Daoy (cell line): ENCODE measurements at places on chromosomes 11 and 22. TPM values are rescaled to one million over a fixed set of nuclear protein-coding genes. Genes with fewer than 3 reads are reported as not detected.

The SPI1 gene
- not detected in 2 replicates for total RNA-seq

- peak; percentile 46 for DNase-seq
Observed at GRCh38 chr11:68684385-68685356, at the start of gene GAL. Gene GAL (plus strand): TSS chr11:68684544. CDS start chr11:68684924, 380 bp downstream.

The HSPB2 gene
- total RNA-seq: not detected in 2 replicates

DNA sequence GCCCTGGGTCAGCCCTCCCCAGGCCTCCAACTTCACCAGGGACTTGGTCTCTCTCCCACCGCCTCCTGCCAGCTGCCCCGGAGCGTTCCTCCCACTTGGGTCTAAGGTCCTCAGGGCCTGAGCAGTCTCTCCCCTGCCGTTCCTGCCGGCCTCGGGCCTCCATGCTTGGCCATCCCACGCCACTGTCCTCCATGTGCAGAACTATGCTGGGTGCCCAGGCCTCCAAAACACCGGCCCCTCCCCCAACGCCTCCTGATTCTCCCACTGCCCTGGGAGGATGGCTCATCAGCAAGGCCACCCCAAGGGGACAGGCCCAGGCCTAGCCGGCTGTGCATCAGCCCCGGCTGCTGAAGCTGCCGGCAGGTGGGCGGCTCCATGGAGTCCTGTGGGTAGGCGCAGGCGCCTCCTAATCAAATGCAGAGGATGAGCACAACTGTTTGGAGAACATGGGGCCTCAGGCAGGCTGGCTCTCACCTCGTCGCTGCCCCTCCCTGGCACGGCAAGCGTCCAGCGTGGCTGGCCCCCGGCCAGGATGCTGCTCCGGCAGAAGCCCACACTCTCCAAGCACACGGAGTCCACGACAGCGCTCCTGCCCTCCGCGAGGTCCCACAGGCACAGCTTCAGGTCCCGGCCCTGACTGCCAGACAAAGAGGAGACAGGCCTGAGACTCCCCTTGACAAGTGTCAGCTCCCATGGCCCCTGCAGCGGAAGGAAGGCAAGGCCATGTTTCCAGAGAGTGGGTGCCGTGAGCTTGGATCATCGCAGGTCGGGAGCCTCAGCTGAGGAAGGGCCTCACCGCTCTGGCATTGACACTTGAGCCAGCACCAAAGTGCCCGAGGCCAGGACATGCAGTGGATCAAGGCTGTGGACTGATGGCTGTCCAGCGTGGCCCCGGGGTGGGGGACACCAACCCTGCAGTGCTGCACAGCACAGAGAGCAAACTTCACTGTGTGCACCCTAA, 42.6 kb downstream of the GNB1L start:
- no peak for DNase-seq

The IL18 gene
- not detected in 2 replicates for total RNA-seq

DNA sequence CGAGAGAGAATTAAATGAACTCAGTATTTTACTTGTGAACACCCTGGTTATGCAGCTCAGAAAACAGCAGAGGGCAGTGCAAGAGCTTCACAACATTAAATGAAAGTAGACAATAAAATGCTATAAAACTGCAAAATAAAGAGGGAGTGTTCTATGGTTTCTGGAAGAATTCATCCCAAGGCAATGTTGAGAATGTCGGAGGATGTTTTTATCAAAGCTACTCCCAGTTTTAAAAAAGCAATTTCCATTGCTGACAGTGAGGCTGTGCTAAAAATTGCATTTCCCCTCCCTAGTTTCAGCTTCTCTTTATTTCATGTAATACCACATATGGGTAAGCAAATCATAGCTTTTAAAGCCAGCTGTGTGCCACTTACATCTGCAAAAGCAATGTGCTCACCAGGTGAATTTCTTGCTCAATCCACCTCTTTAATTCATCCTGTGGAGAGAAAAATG, 296.8 kb downstream of the RAB38 start:
- no peak for DNase-seq

The EIF3M gene
- total RNA-seq: 1,374 and 2,009 TPM in 2 replicates

The LRRC75B gene
- total RNA-seq: 1.3 and 2.3 TPM in 2 replicates

- DNase-seq: peak; percentile 89
Observed at GRCh38 chr11:72814286-72815109, at the start of gene ATG16L2. Gene ATG16L2 (plus strand): TSS chr11:72814411. CDS start chr11:72814446, 35 bp downstream.

GRCh38 chr22:23626286-23626975, 5.7 kb downstream of the DRICH1 start:
- DNase-seq: no peak

- peak; percentile 88 for DNase-seq
Observed at GRCh38 chr22:31055635-31056159, 25.4 kb upstream of the SMTN start.

GRCh38 chr11:78898266-78898775, 323.7 kb upstream of the NARS2 start:
- DNase-seq: no peak

- no peak for DNase-seq
Observed at GRCh38 chr11:63239254-63239653, 4.1 kb downstream of the SLC22A25 start.

DNA sequence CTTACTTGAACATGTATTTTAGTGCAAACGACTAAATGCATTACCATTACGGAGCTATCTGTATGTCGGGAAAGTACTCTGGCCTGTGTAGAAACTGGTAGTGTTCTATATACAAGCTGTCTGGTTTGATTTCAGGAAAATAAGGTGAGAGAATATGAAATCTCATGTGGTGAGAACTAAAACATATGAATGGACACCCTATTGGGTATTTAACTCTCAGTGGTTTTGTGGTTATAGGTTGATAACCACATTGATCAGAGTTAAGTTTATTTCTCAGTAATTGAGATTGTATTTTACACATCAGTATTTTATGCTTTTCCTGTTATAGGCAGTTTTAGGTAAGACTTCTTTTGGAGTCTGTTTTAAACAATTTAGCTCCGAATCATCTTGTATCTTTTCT, 10.4 kb downstream of the ANO5 start:
- DNase-seq: no peak

DNA sequence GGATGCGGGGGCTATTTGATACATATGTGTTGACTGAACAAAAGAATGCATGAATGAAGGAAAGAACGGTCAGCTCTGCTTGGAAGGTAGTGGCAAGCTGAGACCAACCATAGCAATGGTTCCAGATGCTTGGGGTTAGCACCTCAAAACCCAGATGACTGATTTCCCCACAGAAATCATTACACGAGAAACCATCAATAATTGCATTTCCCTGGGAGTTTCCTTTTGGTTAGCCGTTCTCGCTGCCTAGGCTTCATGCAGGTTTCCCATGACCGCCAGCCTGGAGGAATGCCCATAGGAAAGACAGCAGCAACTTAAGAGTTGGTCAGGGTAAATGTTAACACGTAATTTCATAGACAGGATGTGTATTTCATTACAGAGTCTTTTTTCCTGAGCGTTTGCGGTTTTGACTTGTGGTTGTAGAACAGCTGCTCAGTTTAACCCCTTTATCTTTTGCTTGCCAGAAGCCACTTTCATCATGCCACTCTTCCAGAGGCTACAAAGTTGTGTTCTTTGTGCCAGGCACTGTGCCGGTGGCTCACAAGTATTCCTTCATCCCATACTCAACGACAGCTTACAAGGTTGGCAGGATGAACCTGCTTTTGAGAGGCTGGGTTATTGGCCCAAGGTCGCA, 2.8 kb downstream of the IL17RA start:
- DNase-seq: peak; percentile 81

GRCh38 chr22:37032535-37033460, 13.3 kb downstream of the MPST start:
- DNase-seq: peak; percentile 16

- DNase-seq: no peak
Observed at GRCh38 chr11:64313491-64314145, 3.7 kb downstream of the TRMT112 start.

The OR8D1 gene
- not detected in 2 replicates for total RNA-seq

The DNHD1 gene
- total RNA-seq: 3.6 and 4.2 TPM in 2 replicates

- DNase-seq: no peak
Observed at GRCh38 chr11:27995083-27995482, 112.9 kb downstream of the KIF18A start.

DNA sequence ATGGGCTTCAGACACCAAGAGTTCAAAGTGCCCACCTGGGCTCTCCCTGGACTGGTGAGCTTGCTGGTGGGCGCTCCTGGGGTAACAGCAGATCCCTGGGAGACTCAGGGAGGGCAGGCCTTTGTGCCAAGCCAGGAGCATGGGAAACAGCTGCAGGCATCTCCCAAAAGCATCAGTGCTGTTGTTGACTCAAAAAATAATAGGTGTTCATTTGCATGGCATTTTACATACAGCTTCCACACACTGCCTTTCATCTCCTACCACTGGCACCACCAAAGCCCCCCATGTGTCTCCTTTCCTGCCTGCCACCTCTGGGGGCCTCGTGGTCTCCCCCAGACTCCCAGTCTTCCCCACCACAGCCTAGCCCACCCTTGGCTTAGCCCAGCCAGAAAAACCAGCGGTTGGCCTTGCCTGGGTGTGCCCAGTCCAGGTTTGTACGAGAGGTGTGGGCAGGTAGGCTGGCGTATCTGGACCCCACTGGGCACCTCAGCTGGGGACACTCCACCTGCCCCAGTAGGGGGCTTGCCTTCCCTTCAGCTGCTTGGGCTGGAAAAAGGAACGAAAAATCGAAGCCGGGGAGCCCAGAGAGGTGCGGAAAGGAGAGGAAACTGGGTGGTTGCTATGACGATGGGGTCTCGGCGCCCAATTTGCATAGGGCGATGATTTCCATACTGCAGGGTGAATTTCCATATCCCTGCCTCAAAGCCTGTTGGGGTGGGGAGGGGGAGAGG, 15.0 kb downstream of the POU2F3 start:
- DNase-seq: no peak

DNA sequence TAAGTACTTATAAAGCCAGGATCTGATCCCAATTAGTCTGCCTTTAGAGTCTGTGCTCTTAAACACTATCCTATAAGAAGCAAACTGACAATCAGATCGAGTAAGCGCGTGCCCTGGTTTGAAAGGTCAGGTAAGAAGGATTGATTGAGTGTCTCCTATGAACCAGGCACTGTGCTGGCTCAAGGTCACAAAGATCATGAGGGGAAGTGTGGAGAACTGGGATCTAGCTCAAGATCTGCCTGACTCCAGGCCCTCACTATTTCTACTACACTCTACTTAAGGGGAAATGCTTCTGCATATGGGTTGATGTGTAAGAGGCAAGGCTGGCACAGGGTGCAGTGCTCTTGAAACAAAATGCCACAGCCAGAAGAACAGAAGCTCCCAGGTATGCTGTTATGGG, 77.0 kb downstream of the ME3 start:
- no peak for DNase-seq

GRCh38 chr11:91926965-91927364, 297.7 kb upstream of the FAT3 start:
- no peak for DNase-seq

DNA sequence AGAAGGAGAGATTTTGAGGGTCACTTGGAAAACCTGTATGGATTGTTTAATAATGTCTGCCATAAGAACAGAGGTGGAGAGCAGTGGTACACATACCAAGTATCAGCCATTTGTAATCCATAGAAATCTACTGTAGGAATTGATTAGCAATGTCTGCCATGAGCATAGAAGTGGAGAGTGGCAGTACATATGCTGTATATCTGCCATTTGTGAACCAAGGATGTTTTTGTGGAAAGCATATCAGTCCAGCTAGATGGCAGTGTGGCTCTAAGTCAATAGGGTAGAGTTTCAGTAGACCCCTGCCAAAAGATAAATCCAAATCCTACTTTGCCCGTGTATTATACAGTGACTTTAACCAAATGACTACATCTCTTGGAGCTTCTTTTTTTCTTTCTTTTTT, 82.9 kb upstream of the SEZ6L start:
- no peak for DNase-seq

DNA sequence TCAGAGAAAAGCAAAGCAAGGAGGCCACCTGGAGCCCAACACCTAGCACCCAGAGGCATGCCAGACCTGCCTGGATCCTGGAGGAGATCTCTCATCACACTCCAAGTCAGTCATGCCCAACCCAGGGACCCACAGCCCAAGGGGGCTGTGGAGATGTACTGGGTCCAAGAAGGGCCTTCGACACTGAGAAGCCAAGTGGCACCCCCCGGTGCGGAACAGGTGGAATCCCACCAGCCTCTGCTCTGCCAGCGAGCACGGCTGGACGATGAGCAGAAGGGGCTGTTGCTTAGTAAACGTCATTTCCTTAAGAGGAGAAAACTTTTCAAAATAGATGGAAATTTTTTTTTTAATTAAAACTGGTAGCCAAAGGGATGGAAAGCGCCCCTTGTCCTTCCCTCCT, 171.9 kb upstream of the GRK3 start:
- DNase-seq: no peak

DNA sequence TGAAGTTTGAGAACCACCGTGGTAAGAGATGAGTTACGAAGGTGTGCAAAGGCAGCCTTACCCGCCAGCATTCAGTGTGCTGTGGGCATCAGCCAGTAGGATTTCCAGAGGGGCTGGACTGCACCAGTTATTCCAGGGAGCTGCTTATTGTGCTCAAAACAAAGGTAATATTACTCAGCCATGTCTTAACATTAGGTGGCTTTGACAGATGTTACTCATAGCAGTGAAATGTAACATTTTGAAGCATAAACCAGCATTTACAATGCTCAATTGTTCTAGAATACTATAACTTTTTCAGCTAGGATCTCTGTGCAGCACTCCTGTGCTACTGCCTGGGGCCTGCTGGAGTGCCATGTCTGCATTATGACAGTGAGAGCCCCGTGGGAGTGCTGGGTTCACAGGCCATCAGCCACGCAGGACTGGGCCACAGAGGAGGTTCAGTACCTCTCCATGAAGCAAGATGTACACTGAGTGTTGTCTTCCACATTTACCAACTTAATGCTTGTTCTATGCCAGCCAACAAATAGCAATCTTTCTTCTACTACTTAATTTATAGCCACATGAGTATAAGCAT, 238.1 kb downstream of the CADM1 start:
- no peak for DNase-seq

DNA sequence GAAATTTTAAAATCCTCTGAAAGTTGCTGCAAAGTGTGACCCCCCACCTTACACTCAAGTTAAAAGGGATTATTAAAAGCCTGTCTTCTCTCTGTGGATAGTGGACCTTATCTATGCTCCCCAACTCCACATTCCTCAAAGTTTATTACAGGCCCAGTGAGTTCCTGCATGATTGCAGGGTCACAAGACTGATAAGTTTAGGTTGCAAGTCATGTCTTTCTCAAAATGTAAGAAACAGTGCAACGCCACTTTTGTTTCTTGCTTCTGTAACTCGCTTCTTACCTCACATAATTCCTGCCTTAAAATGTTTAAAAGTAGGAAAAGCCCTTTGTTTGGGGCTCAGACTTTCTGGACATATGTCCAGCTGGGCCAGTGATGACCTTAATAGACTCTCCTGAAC, 38.4 kb upstream of the GLYAT start:
- DNase-seq: no peak

The C11orf98 gene
- 86.3 and 116 TPM in 2 replicates for total RNA-seq

DNA sequence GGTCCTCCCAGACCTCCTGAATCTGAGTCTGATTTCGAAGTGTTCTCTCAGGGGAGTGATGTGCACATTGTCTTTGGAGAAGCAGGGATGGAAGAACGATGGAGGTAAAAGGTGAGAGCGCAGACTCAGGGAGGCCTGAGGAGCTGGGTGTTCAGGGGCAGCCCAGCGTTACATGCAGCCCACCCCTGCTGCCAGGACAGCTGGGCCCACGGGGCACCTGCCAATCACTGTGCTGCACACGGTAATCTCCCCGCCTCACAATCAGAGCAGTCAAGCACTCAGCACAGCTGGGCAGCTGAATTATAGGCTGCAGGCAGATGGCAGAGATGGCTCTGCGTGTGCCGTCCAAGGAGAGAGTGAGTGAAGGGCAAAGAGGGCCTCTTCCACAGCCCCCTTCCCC, 17.9 kb upstream of the HTR3A start:
- no peak for DNase-seq
